Pulmonary artery endothelial cell (primary cell): ENCODE measurements at places on chromosomes 2 and 18.

- DNase-seq, result no peak
Observed at GRCh38 chr2:160220026-160220425, 20.0 kb upstream of the ITGB6 start.

DNA sequence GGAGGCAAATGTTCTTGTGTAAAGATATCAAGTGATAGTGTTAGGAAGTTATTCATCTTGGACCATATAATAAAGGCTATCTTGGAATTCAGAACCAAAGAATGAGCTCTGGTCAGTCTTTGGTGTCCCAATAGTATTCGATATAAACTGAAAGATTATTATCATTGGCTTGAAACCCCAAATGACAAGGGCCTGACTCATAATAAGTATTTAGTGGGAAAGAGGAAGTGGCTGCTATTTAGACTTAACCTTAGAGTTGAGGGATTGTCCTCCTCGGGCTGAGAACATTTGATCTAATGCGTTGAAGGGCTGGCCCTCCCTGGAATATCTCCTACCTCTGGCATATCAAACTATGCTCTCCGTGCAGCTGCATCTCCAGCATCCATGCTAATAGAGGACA lies 67.5 kb downstream of the CDH20 start:
- DNase-seq, result peak; percentile 17

DNA sequence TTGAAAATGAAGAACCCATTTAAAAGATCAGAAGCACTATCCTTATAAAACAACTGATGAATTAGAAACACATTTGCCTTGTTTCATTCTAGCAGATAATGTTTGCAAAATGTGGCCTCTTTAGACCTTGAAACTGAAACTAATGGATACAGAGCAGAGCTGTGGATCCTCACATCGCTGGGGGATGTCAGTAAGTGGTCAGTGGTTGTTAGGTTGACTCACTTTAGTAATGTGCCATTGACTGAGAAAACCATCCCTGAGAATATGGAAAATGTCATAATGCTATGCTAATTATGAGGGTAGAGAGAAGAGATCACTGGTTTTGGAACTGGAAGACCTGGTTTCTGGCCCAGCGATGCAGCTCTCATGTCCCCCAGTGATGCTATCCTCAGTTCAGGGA lies 176.7 kb downstream of the MYO1B start:
- DNase-seq, result no peak

GRCh38 chr2:133270550-133270949 lies 297.7 kb downstream of the NCKAP5 start:
- DNase-seq, result no peak

DNA sequence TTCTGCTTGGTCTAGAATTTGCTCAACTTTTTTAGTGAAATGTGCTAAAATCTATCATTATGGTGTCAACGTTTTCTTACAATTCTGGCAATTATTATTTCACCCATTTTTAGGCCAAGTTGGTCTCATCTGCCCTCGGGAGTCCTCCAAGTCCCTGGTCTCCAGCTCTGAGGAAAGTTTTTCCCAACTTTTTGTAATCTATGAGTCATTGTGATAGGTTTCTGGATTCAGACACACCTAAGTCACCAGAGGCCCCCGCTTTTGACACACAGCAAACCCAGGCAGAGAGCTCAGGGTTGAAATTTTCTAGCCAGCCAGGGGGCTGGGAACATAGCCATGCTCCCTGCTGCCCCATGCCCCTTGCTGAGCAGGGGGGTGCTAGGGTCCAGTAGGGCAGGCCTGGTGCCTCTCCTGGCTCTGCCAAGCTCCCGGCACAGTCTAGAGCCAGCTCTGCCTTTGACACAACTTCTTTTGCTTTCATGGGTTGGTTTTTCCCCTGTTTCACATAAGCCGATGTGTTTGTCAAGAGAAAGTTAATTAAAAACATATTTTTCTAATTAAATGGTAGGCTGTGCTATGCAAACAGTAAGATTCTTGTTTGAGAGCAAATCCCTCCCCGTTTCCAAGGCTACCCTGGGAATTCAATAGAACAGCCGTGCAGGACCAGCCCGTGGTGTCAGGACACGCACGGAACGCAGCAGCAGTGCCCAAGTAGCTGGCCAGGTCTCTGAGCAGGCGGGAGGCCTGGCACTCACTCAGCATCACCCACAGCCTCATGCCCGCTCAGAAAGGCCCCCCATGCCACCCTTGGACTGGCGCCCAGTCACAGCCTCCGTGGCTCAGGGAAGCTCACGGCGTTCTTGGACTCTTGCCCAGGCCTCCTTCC lies 25.5 kb upstream of the SNED1 start:
- no peak for DNase-seq

DNA sequence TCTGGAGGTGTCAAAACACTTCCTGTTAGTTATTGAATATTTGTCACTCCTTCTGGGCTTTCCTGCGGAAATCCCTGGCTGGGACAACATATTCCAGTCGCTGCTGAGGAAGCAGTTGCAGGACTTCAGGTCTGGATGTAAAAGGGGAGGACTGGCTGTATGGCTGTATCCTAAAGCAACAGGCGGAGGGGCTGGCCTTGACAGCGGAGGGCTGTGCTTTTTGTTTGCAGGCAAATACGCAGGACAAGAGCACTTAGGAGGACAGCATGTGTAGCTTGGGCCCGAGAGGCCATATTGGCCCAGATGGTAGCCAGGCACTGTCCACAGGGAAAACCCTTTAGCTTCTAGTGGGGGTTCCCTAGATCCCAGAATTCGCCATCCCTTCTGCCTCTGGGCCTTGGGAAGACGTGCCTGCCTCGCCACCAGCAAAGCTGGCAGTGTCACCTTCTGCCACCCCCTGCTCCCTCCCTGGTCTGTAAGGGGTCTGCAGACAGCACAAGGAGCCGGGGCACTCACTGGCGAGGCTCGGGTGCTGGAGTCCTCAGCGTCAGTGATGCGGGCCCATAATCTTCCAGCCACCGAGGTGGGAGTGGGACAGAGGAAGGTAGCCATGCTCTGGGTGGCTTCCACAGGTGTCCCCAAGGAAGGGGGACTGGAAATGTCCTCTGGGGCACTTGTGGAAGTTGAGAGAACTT lies 6.7 kb downstream of the NPPC start:
- no peak for DNase-seq

DNA sequence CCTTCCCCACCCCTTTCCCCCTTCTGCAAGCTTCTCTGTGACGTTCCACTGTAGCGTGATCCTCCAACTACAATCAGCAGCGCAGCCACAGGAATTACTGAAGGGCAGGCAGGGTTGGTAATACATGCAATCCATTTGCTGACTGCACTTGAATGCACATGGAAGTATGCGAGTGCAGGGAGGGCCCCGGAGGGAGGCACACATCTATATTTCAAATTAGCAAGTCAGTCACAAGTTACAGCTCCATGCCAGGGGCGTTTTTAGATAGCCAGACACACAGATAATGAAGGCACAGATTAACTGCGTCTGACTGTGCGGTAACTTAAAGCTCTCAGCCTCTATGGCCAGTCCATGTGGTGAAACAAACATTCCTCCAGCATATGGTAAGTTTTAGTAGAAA lies 209.2 kb upstream of the GATA6 start:
- DNase-seq, result no peak

DNA sequence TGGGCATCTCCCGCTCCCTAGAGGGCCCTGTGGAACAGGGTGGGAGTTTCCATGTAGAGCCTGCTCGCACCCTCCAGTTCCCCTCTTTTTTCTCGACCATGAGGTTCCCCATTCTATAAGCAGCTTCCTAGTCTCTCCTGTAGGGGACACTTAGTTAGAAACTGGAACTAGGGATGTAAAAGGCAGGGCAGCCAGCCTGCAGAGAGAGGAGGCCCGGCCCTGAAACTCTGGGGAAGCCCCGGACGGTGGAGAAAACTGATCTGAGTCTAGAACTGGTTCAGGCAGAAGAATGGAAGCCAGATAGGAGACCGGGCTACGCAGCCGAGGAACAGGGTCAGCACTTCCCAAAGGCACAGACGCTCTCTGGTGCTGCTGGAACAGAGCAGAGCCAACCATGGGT lies 51.6 kb upstream of the ATG16L1 start:
- DNase-seq, result no peak

DNA sequence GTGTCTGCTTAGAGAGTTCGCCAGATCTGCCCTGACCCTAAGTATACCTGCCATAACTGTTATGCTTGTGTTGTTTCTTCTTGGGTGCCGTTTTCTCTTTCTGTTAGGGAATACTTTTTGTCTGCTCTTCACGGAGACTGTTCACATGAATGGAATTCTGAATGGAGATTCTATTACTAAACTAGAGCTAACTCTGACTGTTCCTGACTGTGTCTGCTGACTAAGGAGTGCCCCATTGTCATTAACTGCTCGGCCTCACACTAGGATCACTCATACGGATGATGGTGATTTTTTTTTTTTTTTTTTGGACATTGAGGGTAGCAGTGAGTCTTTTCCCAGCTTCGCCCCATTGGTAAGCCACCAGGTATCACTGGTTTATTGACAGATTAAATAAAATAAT lies 104.8 kb upstream of the SLC8A1 start:
- DNase-seq, result no peak

GRCh38 chr2:156455361-156455975 lies 19.3 kb downstream of the GPD2 start:
- no peak for DNase-seq

DNA sequence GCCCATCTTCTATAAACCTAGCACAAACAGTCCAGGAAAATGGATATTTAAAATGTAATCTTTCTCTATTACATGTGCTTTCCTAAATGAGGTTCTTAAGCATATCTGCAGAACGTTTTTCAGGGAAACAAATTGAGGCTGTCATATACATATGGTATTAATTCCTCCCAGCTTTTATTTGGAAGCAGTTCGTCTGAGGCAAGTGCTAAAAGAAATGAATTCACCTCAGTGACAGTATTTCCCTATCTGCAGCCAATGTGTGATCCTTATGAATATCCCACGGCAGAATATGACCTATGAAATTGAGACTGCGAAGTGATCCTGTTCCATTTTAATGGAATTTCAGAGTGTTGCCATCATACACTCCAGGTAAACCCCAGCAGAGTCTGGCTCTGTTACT lies 7.1 kb downstream of the MYOM1 start:
- no peak for DNase-seq

DNA sequence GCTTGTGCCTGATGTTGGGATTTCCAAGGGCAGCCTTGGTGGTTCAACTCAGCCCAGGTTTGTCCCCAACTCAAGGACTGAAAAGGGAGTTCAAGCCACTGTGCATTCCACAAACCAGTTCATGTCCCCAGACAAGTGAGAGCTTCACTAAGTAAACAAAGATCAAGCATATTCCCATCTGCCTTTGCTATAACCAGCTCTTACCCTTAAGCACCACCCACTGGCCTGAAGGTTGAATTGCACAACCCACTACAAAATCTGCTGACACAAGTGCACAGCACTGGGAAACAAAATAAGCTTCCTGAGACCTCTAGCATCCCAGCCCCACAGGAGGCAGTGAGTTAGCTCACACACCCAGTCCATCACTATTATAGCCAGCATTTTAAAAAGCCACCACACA lies 516.7 kb downstream of the NR4A2 start:
- DNase-seq, result no peak

DNA sequence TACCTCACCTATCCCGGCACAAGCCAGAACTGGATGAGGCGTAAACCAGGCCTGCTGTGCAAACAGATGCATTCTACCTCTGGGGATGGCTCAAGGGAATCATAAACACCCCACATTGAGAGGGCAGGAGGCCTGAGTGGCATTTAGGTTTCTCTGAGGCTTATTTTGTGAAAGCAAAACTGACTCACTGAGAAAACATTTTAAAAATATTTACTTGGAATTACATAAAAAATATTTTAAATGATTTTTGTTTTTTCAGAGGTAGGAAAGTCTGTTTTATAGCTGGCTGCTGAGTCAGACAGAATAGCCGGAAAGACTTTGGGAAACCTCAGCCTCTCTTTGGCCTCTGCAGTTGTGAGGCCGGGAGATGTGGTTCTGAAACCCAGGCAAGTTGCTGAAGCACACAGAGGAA lies 244.1 kb downstream of the NCKAP5 start:
- DNase-seq, result no peak

DNA sequence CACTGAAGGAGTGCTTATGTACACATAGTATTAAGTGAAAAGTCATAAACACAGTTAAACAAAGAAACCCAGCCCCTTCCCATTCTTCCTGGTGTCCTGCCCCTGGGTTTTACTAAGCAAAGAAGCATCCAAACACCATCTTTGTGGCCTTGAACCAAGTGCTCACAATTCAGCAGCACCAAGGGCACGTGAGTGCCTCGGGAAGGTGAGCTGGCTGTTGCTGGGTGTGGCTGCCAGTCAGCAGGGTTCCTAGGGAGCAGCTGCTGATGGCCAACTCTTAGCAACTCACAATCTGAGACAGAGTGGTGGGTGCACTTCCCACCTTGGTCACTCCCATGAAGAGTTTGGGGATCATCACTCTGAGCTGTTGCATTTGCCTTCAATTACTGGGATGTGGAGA lies 97.7 kb upstream of the PGAP1 start:
- no peak for DNase-seq

GRCh38 chr2:144644549-144644948 lies 124.6 kb upstream of the ZEB2 start:
- DNase-seq, result no peak

DNA sequence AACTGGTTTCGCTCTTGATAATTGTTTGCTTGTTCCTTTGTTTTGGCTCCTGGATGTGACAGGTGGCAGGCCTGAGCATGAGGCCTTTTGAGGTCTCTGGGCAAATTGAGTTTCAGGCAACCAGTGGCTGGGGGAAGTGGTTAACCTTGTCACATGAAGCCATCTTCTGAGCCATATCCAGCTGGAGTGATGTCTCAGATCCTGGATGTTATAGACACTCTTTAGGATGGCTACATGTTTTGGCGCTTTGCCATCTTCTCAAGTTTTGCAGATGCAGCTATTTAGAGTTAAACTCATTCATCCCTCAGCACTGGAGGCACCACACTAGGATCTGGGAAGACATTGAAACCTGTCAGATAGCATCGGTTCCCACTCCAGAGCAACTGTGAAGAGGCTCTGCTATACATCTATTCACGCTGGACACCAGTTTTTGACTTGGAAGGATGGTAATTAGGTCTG lies 25.3 kb upstream of the TACR1 start:
- DNase-seq, result no peak

GRCh38 chr2:43135583-43135982 lies 90.8 kb downstream of the ZFP36L2 start:
- DNase-seq, result no peak

DNA sequence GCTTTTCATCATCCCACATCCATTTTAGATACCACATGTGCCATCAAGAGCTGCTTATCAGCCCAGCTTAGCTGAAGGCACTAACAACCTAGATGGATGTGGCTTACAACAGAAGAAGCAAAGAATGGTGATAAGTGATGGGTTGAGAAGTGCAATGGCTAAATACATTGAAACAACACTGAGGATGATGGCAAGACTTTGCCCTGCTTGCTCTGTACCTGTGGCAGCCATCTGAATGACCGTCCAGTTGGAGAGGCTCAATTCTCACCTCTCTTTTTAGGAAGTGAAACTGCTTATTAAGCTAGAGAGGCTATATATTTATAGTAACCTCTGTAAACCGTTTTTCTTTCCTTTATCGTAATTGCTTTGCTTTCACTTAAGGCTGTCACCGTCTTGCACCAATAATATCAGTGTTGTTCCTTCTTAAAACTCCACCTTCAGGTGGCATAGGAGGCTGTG lies 5.7 kb downstream of the GPATCH11 start:
- no peak for DNase-seq

GRCh38 chr2:110858993-110859701 lies 126.8 kb downstream of the ACOXL start:
- no peak for DNase-seq
